Stimulated activated CD8-positive, alpha-beta memory T cell treated with anti-CD3 and anti-CD28 coated beads, Interleukin-4, amount 100 ng/mL, for 1 hour (primary cell): ENCODE measurements at places on chromosomes 2 and 18.

- DNase-seq = no peak
These were observed 518.2 kb upstream of the ZEB2 start for GRCh38 chr2:145038041-145038525.

GRCh38 chr2:17583646-17584045 lies 43.1 kb downstream of the VSNL1 start:
- DNase-seq = no peak

DNA sequence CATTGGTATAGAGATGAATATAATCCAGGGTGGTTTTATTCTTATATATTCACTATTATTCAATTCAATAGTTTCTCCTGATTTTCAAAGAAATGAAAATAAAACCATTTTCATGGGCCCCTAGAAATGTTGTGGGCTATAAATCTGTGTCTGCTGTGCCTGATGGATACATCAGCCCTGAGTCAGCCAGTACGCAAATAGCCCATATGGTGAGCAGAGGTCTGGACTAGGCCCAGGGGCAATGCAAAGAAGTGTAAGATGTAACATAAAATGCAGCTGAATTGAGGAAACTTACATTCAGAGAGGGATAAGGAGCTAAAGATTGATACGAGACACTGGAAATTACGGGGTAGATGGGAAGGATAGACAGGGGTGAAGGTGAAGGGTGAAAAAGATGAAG lies 122.5 kb downstream of the MAIP1 start:
- no peak for DNase-seq

- no peak for DNase-seq
These were observed 200.0 kb downstream of the GLI2 start for GRCh38 chr2:120935339-120936313.

DNA sequence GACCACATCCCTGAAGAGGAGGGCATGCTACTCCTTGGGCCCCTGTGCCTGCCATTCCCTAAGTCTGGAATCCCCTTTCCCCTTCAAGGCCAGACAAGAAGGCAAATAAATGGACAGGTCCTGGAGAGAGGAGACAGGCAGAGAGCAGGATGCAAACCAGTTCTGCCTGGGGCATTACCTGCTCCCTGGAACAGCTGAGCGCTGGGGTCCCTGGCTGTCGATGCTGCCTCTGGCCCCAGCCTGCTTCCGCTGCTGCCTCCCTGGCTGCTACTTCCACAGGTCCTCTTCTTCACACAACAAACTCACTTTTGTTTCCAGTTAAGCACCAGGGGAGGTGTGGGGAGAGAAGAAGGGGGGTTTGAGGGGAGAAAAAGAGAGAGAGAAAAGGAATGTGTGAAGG lies 53.1 kb downstream of the SLC4A5 start:
- no peak for DNase-seq

- no peak for DNase-seq
These were observed 1234.4 kb downstream of the SUCLG1 start for GRCh38 chr2:83224591-83225200.

DNA sequence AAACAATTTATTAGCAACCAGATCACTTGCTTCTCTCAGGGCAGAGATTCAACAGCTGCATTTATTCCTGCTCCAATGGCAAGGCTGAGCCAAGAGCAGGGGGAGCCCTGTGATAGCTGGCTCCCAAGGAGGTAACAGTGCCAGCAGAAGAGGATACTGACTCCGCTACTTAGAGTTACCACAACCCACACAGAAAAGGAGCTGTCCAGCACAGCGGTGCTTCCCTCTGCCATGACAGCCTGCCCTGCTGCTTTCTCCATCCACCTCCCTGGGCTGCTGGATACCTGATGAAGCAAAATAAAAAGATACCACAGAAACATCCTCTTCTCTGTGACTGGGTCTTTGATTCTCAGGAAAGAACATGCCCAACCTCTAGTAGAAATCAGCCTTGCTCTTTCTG lies 467.2 kb downstream of the LRRTM4 start:
- DNase-seq = no peak

GRCh38 chr2:37389989-37390765 lies 45.7 kb downstream of the QPCT start:
- DNase-seq = peak; percentile 21

- DNase-seq = no peak
These were observed 24.6 kb upstream of the INO80C start for GRCh38 chr18:35522130-35522959.

GRCh38 chr2:101733257-101733993 lies 35.9 kb downstream of the MAP4K4 start:
- DNase-seq = no peak
